Suppressor macrophage (primary cell): ENCODE measurements at places on chromosomes 3 and 15.

DNA sequence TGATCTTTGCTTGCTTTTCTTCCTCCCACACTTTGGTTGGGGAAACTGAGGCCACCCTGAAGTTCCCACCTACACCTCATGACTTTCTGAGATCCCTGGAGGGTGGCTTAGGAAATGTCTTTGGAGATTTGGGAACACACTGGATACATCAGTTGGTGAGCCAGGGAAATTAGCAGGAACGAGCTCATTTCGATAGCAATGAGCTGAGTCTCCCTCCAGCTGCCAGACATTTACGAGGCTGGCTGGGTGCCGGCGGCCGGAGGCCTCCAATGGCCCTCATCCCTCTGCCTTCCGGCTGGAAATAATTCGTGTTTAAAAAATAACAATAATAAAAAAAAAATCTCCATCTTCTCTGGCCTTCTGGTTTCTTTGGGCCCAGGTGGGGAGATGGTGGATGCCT is 38.8 kb downstream of the SMAD6 start:
- no peak for DNase-seq

- DNase-seq, result no peak
These were observed 90.0 kb downstream of the STT3B start for GRCh38 chr3:31622636-31623288.

DNA sequence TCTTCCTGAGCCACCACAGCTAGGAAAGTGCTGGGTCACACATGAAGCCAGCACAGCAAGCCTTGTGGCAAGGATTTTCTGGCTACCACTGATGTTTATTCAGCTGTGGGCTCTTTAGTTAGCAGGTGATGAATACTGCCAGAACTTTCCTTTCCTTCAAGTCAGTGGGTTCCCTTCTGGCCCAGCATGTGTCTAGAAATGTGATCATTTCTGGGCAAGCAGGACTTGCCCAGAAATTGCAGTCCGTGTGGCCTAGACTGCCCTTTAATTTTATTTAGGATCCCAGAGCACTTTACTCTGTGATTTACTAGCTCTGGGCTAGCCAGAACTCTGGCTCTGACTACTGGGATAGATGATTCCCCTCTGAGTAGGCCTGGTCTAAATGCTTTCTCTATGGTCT is 397.5 kb downstream of the ZIC4 start:
- DNase-seq, result no peak

DNA sequence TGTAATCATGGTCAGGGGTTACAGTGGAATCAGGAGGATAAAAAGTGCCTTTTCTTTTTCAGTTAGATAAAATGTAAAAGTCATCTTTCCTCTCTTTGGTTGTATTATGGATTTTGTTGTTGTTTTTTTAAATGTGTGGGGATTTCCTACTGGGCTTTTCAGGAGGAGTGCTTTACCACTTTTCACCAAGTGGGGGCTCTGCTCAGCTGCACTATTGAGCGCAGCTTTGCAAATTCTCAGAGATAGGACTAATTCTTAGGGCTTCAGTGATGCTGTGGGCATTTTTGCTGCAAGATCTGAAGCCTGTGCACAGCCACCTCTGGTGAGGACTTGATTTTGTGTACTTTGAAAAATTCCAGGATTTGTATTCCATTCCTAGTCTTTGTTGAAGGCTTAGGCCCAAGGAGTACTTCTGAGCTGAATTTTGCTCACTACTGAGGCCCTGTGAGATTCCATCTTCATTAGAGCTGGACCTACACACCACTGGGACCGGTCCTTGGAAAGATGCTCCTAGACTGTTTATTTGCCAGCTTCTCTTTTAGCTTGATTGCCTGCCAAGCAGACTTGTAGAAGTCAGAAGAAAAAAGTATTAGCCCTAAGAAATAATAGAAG is 7.5 kb downstream of the GNB5 start:
- DNase-seq, result peak; percentile 39

GRCh38 chr3:34844323-34844620 is 795.1 kb upstream of the ARPP21 start:
- DNase-seq, result no peak

- no peak for DNase-seq
These were observed 418 bp downstream of the ALPK3 start for GRCh38 chr15:84817466-84818081.

- DNase-seq, result no peak
These were observed 274.2 kb downstream of the FOXP1 start for GRCh38 chr3:71309342-71309741.

GRCh38 chr3:74562558-74563269 is 51.7 kb downstream of the CNTN3 start:
- DNase-seq, result no peak

DNA sequence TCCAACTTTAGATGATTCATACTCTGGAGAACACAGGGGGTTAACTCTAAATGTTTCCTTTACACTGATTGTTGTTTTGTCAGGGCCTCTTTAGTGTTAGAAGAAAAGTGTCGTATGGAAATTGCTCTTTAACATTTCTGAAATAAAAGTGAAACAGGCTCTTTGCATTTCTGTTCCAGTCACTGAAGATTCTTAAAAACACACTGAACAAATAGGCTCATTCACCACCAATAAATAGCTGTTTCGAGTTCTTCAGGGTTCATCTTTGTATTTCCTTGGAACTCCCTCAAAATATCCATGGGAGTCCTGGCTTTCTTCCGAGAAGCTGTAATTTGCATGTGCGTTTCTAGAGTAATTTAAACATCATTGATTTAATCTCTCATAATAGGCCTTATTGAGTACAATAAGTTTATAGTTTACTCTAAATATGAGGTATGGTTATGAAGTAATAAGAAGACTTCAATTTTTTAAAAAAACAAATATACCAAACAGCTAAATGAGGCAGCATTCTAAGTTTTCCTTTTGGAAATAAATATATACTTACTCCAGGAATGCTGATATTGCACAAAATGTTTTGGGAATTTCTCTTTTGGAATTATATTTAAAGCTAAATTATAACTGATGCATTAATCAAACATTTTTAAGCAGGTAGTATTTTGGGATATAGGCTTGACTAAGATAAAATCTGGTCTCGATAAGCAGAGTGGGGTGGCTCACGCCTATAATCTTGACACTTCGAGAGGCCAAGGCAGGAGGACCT is 327.4 kb downstream of the EPHA3 start:
- DNase-seq, result no peak

DNA sequence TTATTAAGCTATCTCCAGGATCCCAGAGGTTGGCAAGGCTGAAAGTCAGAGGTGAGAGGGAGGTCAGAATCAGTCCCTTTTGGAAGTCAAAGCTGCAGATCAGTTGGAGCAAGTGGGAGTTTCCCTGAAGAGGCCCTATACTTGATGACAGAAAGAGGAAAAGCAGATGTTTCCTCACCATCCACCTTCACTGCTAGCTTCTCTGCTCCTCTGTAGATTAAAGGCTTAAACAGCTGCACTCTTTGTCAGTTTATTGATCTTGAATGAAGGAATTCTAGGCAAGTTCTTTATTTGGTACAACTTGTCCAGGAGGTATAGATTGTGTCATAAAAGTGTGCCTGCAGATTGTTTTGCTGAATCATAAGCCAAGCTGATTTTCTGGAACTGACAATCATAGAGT is 408.2 kb upstream of the TGFBR2 start:
- no peak for DNase-seq

GRCh38 chr3:129481766-129482332 is 41.8 kb downstream of the IFT122 start:
- DNase-seq, result peak; percentile 43

- no peak for DNase-seq
These were observed 166.2 kb upstream of the NSMCE3 start for GRCh38 chr15:29435811-29436210.

GRCh38 chr3:46719735-46720271 is 2.1 kb upstream of the PRSS50 start:
- DNase-seq, result no peak

DNA sequence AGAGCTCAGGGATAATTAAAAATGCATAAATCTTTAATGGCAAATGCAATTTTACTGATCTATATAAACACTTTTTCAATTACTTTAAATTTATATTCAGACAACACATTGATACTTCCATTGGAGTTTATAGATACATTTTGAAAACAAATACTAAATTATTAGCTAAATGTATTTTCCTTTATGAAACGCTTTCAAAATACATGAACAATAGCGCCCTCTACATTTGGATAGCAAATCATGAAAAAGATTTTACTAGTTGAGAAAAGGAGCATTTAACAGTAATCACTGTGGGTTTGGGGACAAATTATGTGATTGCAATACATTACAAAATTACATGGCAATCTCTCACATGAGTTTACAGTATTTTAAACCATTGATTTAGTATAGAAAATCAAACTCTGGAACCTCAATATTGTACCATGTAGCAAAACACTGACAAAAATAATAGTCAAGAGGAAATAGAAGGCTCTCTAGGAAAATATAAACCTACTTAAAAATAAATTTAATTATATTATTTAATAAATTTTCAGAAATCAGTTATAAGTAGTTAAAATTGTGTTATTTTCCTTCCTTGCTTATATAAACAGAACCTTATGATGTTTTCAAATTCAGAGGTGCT is 207.9 kb downstream of the ZIC1 start:
- DNase-seq, result no peak

DNA sequence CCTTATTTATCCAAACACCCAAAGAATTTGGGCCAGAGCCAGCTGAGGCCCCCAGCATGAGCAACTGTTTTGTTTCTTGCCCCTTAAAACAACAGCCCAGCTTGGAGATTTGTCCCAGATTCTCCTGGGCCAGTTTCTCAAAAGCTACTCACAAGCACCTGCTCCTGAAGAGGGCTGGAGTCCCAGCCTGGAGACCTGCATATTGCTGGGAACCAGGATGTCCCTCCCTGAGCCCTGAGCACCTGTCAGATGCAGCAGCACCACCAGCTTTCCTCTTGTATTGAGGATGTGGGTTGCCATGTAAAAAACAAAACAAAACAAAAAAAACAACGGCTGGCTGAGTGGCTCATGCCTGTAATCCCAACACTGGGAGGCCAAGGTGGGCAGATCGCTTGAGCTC is 7.0 kb upstream of the RFT1 start:
- DNase-seq, result no peak

DNA sequence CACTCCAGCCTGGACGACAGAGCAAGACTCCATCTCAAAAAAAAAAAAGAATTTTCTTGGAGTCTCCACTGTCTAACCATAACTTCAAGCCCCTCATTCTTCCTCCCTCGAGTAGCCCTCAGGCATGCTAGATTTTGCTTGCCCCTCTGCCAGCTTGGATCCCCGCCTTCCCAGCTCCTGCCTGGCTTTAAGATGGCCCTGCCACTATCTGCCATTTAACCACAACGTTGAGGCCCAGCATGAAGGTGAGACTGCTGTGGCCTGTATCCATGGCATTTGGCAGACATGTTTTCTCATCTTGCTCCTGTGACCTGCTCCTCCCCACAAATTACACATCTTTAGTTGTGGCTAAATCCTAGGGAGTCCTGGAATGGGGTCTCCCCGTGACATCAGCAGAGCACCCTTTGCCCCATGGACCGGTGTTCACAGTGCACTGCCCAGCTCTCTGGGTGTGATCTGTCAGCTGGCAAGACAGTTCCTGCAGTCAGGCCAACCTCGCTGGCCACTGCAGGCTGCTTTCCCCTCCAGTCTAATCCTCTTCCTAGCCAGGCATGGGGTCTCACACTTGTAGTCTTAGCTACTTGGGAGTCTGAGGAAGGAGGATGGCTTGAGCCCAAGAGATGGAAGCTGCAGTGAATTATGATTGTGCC is 10.4 kb downstream of the VPS18 start:
- DNase-seq, result no peak

DNA sequence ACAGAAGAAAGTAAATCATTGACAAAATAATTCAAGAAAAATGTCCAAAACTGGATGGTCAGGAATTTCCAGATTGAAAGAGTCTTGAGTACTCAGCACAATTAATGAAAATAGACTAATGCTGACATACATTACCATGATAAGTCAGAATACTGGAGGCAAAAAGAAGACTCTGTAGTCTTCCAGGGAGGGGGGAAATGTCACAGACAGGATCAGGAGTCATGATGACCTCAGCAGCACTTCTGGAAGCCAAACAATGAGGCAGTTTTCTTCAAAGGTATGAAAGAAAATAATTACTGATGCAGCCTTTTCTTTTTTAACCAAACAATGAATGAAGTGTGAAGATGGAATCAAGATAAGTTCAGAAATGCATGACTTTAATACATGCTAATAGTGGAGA is 30.1 kb upstream of the SLC22A13 start:
- DNase-seq, result no peak

DNA sequence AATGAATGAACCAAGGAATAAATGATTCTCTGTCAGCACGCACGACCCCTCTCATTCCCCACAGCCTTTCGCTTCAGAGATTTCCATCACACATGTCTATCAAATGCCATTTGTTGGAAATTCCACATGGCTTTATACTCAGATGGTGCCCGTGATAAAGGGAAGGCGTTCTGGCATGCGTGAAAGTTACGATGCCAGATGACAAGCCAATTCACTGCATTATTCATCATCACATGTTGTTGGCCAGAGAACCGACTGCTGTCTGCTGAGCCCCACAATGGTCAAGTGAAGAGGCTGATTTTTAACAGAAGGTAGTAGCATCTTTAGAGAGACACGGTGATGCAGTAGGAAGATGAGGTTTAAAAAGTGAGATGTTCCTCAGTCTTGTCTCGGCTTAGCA is 74.1 kb upstream of the FRMD4B start:
- no peak for DNase-seq

DNA sequence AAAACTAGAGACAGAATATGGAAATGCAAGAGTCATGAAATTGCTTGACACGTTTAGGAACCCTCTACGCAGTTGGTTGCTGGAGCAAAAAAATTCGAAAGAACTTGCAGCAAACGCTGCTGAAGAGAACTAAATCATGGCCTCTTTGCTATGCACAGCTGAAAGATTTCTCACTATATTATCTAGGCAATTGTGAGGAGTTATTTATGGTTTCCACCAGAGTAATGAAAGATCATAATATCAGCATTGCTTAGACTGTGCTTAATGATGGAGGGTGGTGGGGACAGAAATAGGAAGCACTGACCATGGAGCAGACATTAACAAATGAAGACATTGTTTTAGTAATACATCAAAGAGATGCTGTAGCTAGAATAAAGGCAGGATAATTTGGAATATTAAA is 593.4 kb upstream of the ZNF717 start:
- no peak for DNase-seq

GRCh38 chr3:42961633-42962032 is 17.5 kb upstream of the GASK1A start:
- peak; percentile 73 for DNase-seq

DNA sequence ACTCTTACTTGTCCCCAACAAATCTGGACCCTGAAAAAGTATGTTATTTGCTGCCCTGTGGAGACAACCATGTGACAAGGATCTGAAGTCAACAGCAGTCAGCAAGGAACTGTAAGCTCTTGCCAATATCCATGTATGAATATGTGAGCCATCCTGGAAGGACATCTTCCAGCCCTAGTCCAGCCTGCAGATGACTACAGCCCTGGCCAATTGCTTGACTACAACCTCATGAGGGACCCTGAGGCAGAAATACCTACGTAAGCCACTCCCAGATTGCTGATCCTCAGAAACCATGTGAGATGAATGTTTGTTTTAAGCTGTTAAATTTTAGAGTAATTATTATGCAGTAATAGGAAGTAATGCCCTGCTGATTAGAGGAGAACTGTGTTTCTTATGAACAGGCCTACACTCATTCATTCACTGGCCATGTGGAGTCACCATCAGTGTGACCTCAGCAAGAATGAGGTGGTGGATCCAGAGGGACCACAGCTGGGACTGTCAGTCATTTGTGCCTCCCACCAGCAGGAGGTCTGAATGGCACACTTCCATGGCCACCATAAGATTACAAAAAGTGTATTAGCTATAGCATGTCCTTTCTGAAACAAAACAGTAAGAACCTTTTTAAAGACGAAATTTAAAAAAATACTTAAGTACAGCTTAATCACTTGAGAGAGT is 92.6 kb downstream of the TFDP2 start:
- DNase-seq, result no peak
